ENCODE measurements at places on chromosomes 5 and 9.

GRCh38 chr9:69420611-69421270 lies 95.7 kb downstream of the ENTREP1 start:
- no peak for DNase-seq

GRCh38 chr9:92424340-92424739 lies at the start of gene OMD:
Gene OMD (minus strand): TSS chr9:92424471. CDS start chr9:92417558, 6,913 bp downstream.
- DNase-seq = no peak

- no peak for DNase-seq
Observed at GRCh38 chr9:35274993-35275392, 113.2 kb downstream of the UNC13B start.

DNA sequence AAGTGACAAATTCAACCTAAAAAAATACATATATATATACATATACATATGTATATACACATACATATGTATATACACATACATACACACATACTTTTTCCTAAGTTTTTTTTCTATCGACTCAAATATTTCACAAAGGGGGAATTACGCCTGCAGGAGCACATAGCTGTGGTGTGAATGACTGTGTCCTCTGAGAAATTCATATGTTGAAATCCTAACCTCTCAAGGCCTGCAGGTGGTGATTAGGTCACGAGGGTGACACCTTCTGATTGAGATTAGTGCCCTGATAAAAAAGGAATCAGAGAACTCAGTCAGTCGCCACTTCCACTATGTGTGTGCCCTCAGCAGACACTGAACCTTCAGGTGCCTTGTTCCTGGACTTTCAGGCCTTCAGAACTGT lies 248.7 kb downstream of the SEMA5A start:
- no peak for DNase-seq

DNA sequence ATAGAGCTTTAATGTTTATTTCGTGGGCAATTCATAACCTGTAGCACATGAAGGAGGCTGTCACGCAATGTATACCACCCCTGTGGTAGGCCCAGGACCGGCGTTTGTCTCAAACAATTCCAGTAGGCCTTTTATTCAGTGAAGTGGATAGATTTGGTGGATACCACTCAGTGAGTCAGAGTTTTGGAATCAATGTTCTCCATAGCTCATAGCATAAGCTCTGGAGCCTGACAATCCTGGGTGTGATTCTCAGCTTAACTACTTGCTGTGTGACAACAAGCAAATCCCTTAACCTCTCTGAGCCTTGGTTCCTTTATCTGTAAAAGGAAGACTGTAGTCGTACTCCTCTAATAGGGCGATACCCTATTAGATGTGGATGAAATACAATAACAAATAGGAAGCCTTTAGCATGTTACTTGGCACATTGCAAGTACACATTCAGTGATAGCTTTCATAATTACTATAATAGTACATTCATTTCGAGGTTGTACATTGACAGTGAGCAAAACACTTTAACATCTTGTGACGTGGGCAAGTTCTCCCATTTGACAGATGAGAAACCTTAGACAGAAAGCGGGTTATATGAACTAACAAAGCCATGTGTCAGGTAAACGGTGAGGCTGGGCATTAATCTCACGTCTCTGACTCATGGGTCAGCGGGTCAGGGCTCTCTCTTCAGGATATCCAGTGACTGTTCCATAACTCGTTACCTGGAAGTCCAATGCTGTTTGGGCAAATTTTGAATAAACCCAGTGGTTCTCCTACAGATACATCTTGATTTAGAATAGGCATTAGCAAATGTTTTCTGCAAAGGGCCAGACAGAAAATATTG lies 130.8 kb downstream of the C9orf152 start:
- DNase-seq = no peak

GRCh38 chr9:114088571-114089170 lies 10.4 kb downstream of the KIF12 start:
- DNase-seq = no peak

GRCh38 chr9:20524776-20525175 lies 97.5 kb downstream of the MLLT3 start:
- peak; percentile 3 for DNase-seq

GRCh38 chr5:102762095-102762534 lies 7.0 kb downstream of the PAM start:
- no peak for DNase-seq

DNA sequence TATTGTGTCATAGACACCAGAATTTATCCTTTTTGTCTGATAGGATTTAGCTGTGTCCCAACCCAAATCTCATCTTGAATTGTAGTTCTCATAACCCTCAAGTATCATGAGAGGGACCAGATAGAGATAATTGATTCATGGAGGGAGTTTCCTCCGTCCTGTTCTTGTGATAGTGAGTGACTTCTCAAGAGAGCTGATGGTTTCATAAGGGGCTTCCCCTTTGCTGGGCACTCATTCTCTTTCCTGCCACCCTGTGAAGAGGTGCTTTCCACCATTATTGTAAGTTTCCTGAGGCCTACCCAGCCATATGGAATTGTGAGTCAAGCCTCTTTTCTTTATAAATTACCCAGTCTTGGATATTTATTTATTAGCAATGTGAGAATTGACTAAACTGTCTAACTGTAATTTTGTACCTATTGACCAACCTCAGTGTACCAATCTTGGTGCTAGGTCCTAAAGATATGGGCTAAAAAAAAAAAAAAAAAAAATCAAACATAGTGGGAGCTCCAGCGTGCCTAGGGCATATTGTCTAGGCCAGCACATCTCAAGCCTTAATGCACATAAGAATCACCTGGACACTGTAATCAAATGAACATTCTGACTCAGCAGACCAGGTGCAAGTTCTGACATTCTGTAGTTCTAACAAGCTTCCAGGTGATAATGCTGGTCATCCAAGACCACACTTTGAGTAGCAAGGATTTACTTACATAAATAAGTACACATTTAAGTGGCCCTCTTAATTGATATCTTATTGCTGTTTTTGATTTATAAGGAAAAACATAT lies 30.5 kb downstream of the ST8SIA4 start:
- no peak for DNase-seq

DNA sequence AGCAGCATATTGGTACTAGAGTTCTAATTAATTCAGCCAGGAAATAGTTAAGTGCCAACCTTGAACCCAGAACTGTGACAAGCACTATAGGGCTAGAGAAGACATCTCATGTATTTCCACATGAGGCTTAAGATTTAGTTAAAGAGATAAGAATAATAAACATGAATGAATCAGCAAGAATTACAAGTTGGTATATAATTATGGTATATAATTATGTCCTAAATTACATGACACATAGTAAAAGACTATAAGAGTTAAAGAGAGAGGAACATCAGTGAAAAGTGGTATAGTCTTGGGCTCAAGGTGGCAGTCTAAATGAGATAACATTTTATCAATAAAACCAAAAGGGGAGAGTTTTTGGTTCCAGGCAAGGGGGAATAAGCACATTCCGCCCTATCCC lies 223.1 kb upstream of the NFIL3 start:
- DNase-seq = no peak

DNA sequence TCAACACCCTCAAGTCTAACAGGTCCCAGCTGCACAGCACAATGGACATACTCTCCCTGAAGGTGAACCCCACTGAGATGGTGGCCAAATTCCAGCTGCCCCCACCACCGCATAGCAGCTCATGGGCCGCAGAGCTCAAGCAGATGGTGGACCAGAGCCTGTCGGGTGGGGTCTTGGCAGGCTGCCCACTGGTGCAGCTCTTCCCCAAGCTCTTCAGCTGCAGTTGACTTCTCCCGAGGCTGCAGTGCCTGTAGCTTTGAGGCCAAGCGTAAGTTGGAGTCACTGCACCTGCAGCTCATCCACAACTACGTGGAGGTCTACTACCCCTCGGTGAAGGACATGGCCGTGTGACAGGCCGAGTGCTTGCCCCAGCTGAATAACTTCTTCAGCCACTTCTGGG lies 56.6 kb upstream of the SPTLC1 start:
- no peak for DNase-seq

GRCh38 chr5:57932761-57933160 lies 450.1 kb upstream of the ACTBL2 start:
- no peak for DNase-seq

- DNase-seq = peak; percentile 42
Observed at GRCh38 chr5:134521841-134522240, 3.6 kb upstream of the JADE2 start.

DNA sequence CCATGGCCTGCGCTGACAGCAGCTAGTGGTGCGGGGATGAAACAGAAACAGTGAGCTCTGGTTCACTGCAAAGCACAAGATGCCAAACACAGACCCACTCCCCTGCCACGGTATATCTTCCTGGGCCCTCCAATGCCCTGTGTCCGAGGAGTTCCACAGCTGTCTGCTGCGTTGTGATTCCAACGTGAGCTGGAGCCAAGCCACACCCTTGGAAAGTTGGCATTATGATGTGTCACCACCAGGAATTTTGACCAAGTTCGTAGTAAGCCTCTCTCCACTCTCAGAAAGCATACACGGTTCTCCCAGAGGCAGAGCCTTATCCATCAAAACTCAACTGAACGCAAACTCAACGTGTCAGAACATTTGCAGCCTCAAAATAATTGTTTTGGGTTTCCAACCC lies 55.6 kb downstream of the MACROH2A1 start:
- no peak for DNase-seq

DNA sequence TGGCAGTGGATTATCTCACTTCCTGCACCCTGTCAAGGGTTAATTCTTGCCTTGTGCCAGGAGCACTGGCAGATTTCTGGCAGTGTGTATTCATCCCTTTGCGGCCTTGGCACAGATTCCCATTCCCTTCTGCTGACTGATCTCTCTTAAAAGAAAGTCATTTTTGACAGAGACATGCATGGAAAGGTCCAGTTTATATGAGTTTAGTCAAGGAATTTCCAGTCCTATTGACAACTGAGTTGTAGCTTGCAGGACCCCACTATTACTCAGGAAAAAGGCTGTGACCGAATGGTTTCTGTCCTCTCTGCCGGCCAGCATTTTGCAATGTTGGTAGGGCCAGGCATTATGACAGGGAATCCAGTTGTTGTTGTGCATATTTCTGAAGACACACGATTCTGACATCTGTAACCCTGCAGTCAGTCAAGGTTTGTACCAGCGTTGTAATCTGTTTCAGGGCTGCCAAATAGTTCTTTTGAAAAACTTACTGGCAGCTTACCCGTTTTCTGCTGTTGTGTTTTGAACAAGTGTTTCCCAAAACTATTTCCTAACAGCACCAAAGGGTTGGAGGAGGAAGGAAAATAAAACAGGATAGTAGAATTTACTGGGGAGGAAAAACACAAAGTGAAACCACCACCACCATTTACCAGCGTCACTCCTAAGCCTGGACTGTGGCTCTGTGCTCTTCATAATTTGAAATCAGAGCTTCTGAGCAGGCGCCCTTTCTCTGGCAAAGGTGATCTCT lies 243.4 kb upstream of the KLF4 start:
- DNase-seq = no peak

- DNase-seq = no peak
Observed at GRCh38 chr5:35098214-35098613, 50.5 kb upstream of the AGXT2 start.

DNA sequence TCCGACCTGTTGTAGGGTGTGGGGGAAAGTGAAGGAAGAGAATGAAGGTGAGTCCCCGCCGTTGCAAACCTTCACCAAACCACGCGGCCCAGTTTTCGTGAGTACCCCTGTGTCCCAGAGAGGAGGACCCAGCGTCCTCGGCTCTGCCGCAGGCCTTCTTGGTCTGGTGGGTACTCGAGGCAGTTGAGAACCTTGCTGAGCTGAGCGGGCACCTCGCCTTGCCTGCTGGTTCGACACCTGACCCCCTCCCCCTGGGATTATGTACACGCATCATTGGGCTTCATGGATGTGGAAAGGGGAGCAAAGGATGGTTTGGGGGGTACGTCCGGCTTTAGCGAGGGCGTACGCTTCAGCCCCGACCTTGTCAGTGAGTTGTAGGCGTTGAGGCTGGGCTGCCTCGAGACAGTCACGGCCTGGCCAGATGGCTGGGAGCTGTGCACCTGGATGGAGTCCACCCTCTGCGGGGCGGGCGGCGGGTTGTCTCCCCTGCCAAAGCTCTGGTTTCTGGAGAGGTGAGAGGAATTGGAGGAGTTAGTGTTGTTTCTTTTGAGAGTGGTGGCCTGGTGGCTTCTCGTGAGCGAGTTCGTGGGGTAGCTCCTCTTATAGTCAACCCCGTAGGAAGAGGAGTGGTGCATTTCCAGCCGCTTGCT lies 128.1 kb downstream of the SEMA6A start:
- DNase-seq = no peak

- DNase-seq = no peak
Observed at GRCh38 chr9:121658166-121658565, 6.7 kb downstream of the DAB2IP start.

DNA sequence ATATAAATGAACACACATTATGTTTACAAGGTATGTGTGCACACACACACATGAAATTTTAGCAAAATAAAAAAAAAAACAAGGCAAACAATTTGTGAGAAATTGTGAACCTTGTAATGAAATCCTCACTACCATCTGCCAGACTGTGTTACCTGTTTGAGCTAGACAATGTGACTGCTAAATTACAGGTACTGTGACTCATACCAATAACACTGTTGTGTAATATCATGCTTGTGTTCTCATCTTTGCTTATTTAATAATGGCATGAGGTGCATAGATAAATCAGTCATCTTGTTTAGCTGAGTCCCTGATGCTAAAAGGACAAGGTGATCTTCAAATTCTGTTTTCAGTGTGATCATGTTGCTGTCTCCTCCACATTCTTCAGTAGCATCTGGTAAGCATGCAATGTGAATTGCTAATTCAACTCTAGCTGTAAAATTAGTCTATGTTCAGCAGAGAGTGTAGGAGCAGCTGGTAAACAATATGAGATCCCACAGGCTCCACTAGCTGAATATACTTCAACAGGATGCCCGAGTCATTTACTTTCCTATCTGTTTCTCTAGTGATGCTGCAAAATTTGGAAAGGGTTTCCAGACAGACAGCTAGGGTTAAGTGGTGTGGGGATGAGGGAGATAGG lies 966.3 kb upstream of the C9orf72 start:
- DNase-seq = no peak

- DNase-seq = no peak
Observed at GRCh38 chr5:4969351-4969750, 170.8 kb upstream of the ADAMTS16 start.

GRCh38 chr9:109910671-109911518 lies 130.9 kb downstream of the PALM2AKAP2 start:
- DNase-seq = no peak

DNA sequence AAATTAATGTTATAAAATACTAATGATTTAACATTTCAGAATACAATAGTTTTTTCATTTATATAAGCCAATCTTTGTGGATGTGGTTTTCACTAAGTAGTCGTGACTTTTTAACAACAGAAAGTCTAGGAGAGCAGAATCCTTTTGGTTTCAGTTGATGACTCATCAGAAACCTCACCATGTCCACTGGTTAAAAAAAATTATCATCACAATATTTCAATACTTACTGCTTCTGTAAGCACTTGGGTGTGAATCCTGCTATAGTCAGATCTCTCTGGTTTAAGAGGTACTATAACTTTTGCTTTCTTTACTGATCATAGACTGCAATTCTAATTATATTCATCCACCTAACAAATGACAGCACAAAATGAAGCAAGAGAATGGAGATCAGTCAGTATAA lies 77.2 kb downstream of the MRPS30 start:
- no peak for DNase-seq

DNA sequence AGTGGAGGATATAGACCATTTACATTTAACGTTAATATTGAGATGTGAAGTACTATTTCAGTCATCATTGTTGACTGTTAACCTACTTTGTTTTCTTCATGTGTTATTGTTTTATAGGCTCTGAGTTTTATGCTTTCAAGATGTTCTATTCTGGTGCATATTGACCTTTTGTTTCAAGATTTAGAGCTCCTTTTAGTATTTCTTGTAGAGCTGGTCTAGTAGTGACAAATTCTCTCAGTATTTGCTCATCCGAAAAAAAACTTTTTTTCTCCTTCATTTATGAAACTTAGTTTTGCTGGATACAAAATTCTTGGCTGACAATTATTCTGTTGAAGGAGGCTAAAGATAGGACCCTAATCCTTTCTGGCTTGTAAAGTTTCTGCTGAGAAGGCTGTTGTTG lies 91.3 kb downstream of the INVS start:
- no peak for DNase-seq

All from AML-193 (cell line).